Activated CD4-positive, CD25-positive, alpha-beta regulatory T cell treated with anti-CD3 and anti-CD28 coated beads, Interleukin-2, amount 50 U/mL, for 72 hours (primary cell): ENCODE measurements at places on chromosomes 6 and 20.

DNA sequence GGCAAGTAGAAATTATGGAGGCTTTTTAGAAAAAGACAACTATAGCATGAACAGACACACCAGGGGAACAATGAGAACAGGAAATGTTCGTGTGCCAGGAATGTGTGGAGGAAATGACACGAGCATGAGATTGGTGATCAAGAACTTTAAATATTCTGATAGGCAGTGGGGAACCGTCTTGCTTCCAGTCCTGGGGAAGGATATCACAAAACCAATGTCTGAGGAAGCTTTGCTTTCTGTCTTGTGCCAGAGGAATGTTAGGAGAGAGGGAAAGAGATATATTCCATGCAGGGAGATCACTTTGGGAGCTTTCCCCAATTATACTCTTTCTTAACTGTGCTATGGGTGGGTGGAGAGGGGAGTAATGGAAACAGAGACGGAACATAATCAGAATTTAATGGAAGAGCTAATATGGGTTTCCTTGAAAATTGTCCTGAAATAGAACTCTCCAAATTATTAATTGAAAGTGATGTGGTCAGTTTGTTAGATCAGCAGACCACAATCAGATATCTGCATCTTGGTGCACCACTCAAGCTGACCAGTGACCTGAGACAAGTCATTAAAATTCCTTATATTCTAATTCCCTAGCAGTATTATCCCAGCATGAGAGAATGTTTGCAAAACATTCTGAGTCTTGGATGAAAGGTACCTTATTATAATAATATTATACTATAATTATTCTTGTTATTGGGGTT is 178.2 kb downstream of the SOX4 start:
- no peak for DNase-seq

DNA sequence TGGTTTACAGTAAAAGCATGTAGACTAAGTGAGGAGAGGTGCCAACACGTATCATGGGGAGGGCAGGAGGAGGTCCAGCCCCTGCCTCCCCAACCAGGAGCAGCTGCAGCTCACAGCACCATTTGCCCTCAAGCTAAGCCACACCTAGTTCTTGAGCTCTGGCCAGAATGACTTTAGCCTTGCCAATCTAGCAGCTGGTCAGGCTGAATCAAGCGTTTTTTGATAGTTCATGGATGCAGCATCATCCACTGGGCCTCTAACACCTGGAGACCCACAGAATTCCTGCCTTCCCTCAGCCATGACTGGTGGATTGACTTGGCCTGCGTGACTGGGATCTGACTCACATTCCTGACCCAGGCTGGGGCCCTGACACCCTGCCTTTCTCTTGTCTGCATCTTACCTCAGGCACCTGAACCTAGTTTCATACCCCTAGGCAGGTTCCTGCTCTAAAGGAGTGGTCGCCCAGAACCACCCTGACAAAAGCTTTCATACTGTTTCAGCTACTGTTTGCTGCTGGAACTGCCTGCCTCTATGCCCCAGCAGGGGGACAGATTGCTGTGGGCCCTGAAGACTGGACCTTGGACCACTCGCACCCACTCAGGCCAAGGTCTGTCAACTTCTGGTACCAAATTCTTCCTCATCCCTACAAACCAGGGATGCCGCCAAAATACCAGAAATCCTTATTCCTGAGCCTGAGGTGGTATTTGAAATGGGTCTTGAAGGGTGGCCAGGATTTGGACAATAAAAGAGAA is 122.3 kb downstream of the QRSL1 start:
- DNase-seq = no peak

- DNase-seq = no peak
Observed at GRCh38 chr6:42123379-42124103, 18.9 kb downstream of the C6orf132 start.

GRCh38 chr6:47749757-47750156 is 32.1 kb upstream of the OPN5 start:
- no peak for DNase-seq

DNA sequence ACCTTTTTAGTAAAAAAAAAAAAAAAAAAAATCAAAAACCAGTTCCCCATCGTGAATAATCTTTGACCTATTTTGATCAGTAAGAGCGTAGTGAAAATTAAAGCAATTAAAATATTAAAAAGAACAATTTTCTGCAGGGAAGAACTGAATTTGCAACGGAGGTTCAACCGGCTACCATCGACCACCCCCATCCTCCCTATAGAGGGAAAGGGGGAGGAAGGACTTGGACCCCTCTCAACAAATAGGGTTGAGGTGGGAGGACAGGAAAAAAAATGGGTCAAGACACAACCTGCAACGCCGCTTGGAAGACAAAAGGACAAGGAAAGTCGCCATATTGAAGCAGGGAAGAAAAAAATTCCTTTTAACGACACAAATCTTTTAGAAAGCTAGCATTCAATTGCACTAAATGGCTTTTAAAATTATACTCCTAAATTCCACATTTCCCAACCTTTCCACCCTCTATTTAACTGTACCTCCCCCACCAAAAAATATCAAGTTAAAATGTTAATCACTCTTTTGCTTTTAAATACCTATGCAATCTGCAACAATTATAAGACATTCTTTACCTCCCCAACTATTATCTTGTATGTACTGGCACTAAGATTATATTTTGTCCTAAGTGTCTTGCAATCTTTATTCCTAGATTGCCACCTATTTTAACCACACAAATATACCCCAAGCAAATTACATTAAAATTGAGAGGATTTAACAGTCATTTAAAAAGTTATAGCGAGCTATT is 1.7 kb downstream of the PPP1R10 start:
- DNase-seq = no peak
